Dermis blood vessel endothelial cell (primary cell): ENCODE measurements at places on chromosomes 7 and 10.

DNA sequence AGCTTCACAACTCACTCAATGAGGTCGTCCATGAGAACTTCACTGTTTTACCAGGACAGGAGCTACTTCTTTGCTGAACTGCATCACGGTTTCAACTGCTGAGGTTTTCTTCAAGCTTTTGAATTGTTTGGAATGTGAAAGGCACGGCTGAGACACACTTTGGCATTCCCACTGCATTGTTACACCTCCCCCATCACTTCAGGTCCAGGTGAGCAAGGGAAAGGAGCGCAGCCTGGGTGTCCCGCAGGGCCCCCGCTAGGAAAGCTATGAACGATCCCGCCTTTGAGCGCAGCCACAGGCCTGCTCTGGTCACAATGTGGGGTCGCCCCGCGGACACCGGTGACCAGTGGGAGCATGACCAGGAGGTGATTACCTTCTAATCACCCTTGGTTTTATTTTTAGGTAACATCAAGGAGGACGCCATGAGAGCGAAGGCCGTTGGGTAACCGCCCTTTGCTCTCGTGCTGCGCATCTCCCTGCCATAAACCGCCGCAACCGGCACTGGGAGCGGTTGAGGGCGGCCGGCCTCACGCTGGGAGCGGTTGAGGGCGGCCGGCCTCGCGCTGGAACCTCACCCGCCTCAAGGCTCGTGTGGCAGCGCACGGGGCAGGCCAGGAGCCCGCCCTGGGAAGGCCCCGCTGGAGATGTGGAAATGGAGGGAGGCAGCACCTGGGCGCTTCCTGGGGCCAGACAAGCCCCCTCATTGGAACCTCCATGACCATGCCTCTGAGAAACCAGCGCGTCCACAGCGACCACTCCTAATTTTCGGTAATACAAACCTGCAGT lies 50.9 kb upstream of the SGMS1 start:
- no peak for DNase-seq

DNA sequence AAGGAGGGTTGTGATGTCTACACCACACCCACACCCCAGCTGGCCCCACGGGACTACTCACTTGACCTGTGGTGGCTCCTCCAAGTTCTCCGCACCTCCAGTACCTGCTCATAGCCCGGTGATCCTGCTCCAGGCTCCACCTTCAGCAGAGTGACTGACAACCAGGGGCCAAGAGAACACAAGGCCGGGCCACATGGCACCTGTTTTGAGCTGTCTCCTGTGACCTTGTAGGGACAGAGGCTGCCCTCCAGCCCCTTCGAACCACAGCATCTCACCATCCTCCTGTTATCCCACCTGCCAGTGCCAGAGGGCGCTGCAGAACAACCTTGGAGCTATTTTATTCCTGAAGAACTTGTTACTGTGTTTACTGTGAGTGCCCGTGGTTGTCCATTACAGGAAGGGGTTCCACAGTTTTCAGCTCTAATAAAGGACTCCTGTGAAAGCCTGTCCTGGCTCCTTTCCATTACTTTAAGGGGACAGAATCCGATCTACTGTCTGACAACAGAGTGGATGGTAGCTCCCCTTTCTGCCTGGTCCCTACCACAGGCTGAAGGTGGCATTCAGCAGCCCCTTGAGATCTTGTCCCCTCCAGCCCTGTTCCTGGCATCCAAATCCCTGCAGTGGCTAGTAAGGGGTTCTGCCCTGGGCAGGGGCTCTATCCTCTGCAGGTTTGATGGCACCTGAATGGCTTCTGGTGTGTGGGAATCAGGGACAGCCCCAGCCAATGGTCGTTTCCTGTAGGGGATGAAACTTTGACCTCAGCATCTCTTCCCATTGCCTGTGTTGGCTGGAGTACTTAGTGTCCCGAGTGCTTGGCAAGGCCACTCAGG lies 50.8 kb downstream of the C10orf120 start:
- DNase-seq, result peak; percentile 70

GRCh38 chr7:35599645-35600044 lies 95.3 kb downstream of the HERPUD2 start:
- no peak for DNase-seq

DNA sequence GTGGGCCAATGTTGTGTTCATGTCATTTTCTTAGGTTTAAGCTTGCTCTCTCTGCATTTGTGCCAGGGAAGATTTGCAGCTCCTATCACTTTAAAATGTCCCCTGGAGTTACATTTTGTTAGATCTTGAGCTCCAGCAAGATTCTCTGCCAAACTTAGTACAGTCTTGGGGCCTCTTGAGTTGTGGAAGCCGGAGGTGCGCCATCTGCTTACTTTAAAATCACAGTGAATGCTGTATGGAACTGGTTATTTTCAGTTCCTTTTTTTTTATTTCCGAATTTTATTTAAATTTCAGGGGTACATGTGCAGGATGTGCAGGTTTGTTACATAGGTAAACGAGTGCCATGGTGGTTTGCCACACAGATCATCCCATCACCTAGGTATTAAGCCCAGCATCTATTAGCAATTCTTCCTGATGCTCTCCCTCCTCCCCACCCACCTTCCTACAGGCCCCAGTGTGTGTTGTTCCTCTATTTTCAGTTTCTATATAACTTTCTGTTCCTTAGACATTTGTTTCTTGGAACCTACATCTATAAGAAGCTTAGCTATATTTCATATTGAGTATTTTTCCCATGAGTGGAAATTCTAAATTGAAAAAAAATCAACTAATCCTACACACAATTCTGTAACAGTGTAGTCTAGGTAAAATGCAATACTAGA lies 114.4 kb upstream of the CREB5 start:
- DNase-seq, result no peak

GRCh38 chr10:72802763-72803505 lies 90.6 kb upstream of the OIT3 start:
- peak; percentile 47 for DNase-seq

- peak; percentile 6 for DNase-seq
These were observed 270.7 kb downstream of the ZNF33B start for GRCh38 chr10:42367532-42368230.

DNA sequence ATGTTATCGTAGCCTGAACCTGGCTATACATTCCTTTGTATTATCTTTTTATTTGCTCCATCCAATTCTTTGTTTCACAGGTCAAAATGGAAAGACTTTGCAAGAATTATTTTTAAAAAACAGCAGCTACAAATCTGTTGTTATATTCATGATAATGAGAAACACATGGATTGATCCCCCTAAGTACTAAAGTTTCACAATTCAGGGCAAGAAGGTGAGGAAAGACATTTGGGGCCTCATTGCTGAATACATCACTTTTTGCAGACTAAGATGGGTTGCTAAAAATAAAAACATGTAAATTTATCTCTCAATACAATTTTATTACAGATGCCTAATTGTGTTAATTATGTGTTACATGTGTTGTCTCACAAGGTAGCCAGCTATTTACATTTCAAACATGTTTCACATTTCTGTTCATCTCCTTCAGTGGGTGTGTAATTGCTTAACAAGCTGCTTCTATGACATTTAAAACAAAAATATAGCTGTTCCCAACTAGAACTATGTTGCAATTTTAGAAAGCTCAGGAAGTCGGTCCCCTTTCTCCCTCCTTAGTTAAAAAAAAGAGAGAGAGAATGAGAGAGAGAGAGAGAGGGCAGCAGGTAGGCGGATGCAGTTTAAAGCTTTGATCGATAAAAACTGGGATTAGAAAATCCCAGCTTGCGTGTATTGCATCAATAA lies 606.3 kb upstream of the FZD8 start:
- no peak for DNase-seq

- DNase-seq, result no peak
These were observed 573.2 kb downstream of the GLRX3 start for GRCh38 chr10:130709415-130709814.

DNA sequence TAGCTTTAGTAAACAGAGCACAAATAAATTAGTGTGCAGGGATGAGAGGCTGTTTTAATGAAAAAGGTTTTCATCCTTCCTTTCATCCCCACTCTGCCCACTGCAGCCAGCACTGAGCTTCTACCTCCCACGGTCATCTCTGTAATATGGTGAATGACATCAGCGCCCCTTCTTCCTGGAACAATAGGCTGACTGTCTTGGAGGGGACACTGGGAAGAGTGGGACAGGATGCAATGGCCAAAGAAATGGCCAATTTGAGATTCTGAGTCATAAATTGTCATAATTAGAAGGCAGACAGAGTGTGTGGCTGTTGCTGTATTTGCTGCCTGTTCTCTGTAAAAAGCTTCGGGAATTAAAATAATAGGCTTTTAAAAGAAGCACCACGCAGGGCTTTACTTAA lies 126.7 kb upstream of the CALN1 start:
- no peak for DNase-seq

DNA sequence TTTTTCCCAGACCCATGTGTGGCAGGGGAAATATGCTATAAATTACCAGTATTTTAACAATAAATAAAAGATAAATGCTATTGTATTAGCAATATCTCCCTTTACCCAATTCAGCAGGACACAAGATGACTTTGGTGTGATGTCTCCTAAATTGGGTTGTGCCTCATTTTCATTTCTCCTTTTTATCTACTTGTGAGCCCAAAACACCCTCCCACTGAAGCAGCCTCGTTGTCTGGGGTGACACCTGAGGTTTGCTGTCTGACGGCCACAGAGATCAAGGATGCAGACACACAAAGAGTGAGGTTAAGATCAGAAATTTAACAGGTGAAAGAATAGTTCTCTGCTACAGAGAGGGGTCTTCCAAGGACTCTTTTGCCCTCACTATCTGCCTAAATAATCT lies 27.1 kb upstream of the CC2D2B start:
- no peak for DNase-seq

GRCh38 chr7:27239387-27240014 lies 3.1 kb upstream of the EVX1 start:
- DNase-seq, result no peak

GRCh38 chr10:34186745-34187144 lies 628.4 kb downstream of the PARD3 start:
- no peak for DNase-seq

GRCh38 chr10:2994221-2994961 lies 73.0 kb upstream of the PFKP start:
- DNase-seq, result no peak

- peak; percentile 66 for DNase-seq
These were observed 96.3 kb downstream of the DNAJB6 start for GRCh38 chr7:157432957-157433576.

- peak; percentile 79 for DNase-seq
These were observed 14.8 kb downstream of the DPCD start for GRCh38 chr10:101602761-101603398.

- DNase-seq, result no peak
These were observed 16.5 kb downstream of the FBXL13 start for GRCh38 chr7:103058122-103058521.

- no peak for DNase-seq
These were observed 456 bp downstream of the PGAM2 start for GRCh38 chr7:44064791-44065430.

- no peak for DNase-seq
These were observed 103.1 kb upstream of the RHOBTB1 start for GRCh38 chr10:61047081-61047480.

GRCh38 chr10:15741581-15741980 lies 21.9 kb upstream of the ITGA8 start:
- no peak for DNase-seq

DNA sequence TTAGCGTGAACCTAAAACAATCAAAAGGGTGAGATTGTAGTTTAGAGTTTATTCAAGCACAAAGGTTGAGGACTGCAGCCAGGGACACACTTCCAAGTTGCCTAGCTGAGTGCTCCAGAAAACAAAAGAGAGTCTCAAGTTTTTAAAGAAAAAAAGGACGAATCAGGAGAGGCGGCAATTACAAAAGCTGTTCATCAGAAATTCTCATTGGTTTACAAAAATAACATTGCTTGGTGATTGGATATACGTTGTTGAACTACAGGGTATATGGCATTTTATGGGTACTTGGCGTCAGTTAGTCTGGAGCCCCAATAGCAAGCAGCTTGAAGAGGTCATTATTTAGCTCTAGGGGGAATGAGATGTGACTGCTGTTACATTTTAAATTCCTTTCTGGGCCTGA lies 11.5 kb downstream of the ZNF438 start:
- no peak for DNase-seq

GRCh38 chr7:40597517-40597916 lies 462.7 kb downstream of the SUGCT start:
- DNase-seq, result no peak

DNA sequence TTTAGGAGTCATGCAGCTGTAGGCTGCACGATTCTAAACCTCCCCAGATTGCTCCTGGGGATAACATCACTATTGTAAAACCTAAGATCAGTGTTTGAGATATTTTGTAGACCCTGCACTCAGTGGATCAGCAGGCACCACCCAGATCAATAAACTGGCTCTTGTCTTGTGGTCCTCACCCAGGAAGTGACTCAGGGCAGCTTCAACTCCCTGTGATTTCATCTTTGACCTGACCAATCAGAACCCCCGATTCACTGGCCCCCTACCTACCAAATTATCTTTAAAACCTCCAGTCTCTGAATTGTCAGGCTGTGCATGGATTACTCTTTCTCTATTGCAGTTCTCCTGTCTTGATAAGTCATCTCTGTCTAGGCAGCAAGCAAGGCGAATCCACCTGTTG lies 25.7 kb downstream of the ARL5B start:
- no peak for DNase-seq

DNA sequence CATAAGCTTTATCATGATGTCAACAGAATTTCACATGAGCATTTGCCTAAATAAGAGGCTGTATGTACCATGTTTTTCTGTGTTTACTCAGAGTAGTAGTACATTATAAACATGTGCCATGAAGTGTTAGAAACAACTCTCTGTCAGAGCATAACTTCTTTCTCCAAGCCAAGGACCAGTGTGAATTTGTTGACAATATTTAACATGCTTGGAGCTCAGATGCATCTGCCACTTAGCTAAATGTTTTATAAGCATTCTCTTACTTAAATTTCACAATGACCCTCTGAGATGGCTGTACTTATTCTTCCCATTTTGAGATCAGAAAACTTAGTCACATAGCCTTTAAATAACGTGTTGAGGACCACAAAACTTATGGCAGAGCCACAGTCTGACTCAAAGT lies 105.0 kb downstream of the SEMA3D start:
- DNase-seq, result no peak

DNA sequence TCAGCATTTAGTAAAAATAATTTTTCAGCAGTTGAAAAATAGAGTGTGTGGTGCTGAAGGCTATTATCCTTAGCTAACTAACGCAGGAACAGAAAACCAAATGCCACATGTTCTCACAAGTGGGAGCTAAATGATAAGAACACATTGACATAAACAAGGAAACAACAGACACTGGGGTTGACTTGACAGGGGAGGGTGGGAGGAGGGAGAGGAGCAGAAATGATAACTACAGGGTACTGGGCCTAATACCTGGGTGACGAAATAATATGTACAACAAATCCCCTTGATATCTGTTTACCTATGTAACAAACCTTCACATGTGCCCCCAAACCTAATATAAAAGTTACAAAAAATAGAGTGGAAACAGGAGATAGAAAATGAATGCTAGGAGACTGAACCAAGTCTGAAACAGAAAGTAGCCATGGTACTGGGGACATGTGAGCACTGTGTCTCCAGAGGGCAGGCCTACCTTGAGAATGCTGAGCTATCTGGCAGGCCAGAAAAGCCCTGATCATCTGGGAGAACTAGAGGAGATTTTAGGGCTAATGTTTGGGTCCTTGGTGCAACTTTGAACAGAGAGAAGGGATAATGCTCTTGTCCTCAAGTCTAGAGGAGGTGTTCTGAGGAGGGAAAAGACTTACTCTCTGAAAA lies 4.7 kb upstream of the EFCAB10 start:
- DNase-seq, result no peak
